Activated CD4-positive, alpha-beta T cell treated with anti-CD3 and anti-CD28 coated beads, Interleukin-2, amount 50 U/mL, for 4 hours (primary cell): ENCODE measurements at places on chromosomes 2 and 18.

DNA sequence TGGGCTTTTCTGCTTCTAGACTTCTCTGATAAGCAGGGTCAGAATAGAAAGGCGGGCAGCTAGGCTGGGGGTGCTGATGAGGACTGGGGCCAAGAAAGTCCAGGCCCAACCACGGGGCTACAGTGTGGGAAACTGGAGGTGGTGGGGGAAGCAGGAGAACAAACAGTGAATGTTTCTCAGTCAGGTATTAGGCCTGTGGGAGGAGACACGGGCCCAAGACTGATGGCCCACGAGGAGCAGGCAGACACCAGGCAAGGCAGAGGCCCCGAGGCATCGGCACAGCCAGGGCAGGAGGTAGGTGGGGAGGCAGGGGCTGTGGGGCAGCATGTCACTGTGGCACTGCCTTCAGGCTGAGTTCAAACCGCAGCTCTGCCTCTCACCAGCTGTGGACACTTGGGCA is 40.7 kb downstream of the KCNIP3 start:
- no peak for DNase-seq

- DNase-seq: no peak
Observed at GRCh38 chr18:28088477-28088876, 88.5 kb downstream of the CDH2 start.

- DNase-seq: no peak
Observed at GRCh38 chr18:6711467-6711866, 18.0 kb upstream of the ARHGAP28 start.

DNA sequence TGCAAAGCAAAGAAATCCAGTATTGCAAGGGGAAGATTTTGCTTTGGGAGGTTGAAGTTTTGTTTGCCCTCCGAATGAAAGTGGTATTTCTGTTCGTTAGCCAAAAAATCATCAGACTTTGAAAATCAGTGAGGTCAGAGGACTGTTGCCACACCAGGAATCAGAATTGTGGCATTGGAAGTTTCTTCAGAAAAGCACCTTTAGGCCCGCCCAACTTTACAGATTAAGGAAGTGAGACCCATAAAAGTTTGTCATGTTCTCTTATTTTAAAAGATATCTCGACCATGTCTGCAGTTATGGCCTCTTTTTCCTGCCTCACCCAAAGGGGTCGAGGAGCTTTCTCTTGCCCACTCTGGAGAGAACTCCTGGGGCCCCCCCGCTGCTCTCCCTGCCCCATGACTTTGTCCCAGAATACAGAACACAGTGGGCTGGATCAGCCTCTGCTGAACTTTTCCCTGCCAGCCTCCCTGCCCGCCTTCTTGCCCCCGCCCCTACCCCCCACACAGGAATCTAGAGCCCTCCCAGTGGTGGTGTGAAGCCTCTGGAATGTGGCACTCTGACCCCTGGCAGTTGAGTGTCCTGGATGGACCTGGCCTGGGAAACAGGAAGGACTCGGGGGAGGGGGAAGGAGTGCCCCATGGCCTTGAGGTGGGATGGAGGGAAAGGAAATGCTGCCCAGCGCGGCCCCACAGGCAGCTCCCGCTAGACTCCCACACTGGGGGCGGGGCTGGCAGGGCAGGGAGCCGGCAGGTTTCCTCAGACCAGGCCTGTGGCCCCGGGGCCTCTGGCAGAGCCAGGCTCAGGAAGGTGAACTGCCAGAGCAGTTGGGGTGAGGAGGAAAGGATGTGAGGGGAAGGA is 25.3 kb downstream of the CRIM1 start:
- no peak for DNase-seq

GRCh38 chr2:236554629-236555282 is 14.9 kb upstream of the ACKR3 start:
- no peak for DNase-seq

DNA sequence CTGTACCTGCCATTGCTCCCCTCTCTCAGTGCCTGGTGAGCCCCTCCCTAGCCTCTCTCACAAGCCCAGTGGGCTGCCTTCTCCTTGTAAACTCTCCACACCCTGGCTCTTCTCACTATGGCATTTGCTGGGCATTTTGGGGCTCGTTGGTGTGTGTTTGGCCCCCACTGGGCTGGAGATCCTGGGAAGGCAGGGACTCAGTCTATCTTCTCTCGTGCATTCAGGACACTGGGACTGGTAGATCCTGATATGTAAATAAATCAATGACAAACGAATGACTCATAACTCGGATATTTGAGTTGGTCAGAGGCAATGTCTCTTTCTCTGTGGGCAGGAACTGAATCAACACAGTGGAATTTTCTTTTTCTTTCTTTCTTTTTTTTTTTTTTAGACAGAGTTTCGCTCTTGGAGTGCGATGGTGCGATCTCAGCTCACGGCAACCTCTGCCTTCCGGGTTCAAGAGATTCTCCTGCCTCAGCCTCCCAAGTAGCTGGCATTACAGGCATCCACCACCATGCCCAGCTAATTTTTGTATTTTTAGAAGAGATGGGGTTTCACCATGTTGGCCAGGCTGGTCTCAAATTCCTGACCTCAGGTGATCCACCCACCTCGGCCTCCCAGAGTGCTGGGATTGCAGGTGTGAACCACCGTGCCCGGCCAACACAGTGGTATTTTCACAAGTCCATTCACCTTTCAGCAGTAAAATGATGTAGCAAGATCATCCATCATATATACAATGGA is 144.6 kb upstream of the SPRED2 start:
- no peak for DNase-seq

DNA sequence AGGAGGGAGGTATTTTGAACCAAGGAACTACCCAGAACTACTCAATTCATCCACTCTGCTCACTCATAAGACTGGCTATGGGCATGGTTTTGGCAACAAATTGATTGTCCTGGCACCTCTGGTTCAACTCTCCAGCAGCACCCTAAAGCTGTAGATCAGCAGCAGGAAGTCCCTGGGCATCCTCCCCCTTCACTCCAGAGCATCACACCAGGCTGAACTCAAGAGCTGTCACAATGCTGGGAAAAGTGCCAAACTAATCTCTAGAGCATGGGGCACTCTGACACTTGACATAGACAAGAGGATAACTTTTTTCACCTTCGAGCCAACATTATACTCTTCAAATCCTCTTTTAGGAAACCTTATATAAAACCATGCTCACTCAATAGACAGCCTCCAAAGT is 154.1 kb upstream of the RBBP8 start:
- DNase-seq: no peak

GRCh38 chr2:196291426-196291825 is 120.0 kb upstream of the STK17B start:
- DNase-seq: no peak

GRCh38 chr2:78535395-78535794 is 490.1 kb upstream of the REG3G start:
- DNase-seq: no peak

GRCh38 chr2:70668911-70669310 is 99.1 kb downstream of the ADD2 start:
- DNase-seq: no peak

GRCh38 chr2:42288811-42289210 is 72.2 kb downstream of the COX7A2L start:
- no peak for DNase-seq

- peak; percentile 92 for DNase-seq
Observed at GRCh38 chr2:177263451-177264208, 897 bp downstream of the NFE2L2 start.

DNA sequence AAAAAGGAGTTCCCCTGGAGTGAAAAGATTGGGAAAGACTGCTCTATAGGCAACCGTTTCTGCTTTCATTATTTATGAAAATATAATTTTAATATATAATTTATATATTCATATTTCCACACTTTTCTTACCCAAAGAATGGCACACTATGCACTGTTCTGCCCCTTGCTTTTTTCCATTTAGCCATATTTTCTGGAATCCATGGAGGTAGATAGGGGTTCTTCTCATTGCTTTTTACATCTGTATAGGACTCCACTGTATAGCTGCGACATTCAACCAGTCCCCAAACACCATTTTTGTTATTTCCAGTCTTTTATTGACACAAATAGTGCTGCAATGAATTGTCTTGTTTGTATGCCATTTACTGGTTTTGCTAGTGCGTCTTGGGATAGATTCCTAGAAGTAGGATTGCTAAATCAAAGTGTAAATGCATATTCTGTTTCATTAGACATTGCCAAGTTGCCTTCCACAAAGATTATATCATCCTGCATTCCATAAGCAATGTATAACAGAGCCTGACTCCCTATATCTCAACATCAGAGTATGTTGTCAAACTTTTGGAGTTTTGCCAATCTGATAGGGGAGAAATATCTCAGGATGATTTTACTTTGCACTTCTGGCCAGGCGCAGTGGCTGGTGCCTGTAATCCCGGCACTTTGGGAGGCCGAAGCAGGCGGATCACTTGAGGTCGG is 26.6 kb upstream of the TCF7L1 start:
- no peak for DNase-seq

- DNase-seq: no peak
Observed at GRCh38 chr2:173196080-173196479, 120.4 kb downstream of the MAP3K20 start.

DNA sequence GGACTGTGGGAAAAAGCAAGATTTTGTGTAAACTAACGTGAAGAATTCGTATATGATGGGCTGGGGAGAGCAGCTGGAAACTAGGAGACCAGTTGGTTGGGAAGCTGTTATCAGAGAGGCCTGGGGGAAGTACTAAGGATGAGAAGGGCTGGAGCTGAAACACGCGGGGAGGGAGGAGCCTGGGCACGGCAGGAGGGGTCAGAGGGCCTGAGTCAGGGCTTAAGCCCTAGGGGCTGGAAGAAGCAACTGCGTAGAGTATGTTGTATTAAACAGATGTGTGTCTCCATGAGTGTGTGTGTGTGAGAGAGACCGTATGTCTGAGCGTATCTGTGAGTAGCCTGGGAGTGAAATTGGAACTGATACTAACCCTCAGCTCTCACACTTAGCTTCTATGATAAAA is 8.4 kb downstream of the POMC start:
- no peak for DNase-seq

GRCh38 chr2:174586418-174587295 is 10.9 kb downstream of the WIPF1 start:
- DNase-seq: no peak

DNA sequence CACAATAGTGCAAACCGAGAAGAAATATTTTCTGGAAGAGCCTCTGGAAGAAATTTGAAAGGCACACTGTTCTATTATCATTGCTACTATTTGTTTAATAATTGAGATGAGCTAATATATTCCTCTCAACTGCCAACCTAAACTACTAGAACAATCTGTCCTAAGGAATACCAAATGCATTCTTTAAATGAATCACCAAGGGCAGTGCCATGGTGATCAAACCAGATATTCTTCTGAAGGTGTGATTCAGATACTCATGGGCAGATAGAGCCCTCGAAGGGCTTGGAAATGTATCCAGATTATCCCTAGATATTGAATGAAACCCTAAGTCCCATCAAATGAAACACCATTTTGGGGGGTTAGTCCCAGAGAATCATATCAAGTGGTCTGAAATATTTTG is 76.6 kb downstream of the FIGN start:
- DNase-seq: no peak

- DNase-seq: no peak
Observed at GRCh38 chr2:175017618-175018414, 12.6 kb upstream of the CHN1 start.

DNA sequence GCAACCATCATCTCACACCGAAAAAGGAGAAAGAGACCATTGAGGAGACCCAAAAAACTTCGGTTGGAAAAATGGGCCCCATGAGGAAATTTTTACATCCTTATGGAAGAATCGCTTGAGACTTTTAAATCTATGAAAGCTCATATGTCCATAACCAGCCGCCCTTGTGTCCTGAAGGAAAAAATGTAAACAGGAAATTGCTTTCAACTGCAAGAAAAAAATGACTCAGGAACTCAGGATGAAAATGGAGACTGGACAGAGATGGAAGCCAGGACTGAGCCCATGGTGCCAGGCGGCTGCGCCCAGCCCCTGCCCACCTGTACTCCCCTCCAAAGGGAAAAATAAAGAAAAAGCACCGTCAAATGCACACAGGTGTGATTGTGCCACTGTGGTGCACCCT is 81.5 kb upstream of the SLC66A3 start:
- no peak for DNase-seq

DNA sequence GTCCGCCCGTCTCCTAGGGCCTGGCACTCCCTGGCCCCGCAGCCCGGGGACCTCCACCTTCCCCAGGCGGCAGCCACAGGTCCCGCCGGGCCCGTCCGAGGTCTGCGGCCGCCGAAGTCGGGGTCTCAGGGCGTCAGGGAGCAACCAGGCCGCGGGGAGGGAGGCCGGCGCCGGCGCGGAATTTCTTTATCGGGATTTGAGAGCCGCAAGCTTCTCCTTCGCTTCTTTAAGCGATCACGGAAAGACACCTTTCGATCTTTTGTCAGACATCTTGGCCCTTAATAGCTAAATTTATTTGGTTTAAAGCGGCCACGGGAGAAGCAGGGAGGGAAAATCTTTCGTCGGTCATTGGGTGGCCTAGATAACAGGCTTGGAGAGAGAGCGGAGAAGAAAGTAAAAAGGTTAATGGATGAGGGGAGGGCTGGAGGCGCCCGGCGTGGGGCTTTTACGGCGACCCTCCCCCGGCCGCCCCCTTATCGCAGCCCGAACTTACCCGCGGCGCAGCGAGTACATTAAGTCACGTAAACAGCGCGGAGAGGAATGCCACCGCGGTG is 4.3 kb upstream of the GATA6 start:
- no peak for DNase-seq

- no peak for DNase-seq
Observed at GRCh38 chr2:200170221-200170620, 136.3 kb upstream of the SPATS2L start.
